Cortex of kidney (tissue), 1 donor: ENCODE measurements at places on chromosomes 12 and 14.

DNA sequence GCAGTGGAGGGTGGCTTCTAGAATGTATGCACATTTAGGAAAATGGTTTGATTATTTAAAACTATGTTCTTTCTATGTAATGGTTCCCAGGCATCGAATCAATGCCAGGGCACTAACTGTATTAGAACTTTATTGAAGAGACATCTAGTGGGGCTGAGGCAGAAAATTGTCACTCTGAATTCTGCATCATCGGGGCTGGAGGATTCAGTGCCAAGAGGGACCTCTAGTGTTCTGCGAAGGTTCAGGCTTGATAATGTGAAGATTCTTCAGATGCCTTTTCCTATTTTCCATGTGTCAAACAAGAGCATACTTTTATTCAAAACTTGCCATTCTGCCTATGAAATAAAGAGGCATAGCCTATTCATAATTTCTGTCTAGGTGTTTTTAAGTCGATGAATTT, 146.3 kb downstream of the CAND1 start:
- DNase-seq, result no peak

DNA sequence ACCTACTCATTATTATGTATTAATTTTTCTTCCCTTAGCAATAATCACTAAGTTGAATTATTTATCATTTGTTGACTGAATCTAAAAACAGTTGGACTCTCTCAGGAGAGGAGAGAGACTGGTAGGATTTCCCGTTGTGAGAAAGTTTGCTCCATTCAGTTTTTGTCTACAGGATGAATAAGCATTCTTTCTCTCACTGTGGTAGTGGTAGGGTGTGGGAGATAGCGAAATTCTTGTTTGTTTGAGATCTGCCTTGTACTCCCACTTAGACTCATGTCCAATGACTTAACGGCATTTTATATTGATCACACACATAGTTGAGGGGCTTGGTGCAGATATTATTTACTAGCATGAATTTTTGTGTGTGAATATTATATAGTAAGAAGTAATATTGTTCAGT, 421.0 kb upstream of the PDE3A start:
- no peak for DNase-seq

DNA sequence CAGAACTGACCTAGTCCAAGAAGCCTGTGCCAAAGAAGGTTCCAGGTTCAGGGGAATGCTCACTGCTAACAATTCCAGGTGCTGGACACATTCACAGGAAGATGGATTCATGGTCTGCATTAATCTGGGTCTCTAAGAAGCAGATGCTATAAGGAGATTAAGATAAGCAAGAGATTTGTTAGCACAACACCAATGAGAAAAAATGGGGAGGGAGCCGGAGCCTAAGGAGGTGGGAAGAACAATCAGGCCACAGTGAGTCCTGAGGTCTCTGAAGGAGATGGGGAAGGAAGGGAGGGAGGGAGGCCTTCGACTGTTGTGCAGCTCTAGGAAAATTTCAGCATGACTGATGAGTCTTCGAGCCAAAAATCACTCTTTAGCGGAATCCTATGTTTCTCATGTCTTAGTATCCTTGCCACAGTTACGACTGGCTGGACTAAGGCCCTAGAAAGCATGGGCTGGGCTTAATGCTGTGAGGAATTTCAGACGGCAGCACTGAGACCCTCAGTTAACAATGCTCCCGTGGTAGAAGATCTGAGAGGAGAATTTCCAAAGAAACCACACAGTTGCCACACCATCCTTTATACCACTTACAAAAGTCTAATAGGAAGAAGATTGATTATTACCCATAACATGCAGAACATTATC, 31.5 kb upstream of the PTGDR start:
- DNase-seq, result no peak

- no peak for DNase-seq
Measured at GRCh38 chr14:32940711-32941667, 2.3 kb downstream of the NPAS3 start.

GRCh38 chr12:6052940-6053329, 71.5 kb downstream of the VWF start:
- DNase-seq, result no peak

DNA sequence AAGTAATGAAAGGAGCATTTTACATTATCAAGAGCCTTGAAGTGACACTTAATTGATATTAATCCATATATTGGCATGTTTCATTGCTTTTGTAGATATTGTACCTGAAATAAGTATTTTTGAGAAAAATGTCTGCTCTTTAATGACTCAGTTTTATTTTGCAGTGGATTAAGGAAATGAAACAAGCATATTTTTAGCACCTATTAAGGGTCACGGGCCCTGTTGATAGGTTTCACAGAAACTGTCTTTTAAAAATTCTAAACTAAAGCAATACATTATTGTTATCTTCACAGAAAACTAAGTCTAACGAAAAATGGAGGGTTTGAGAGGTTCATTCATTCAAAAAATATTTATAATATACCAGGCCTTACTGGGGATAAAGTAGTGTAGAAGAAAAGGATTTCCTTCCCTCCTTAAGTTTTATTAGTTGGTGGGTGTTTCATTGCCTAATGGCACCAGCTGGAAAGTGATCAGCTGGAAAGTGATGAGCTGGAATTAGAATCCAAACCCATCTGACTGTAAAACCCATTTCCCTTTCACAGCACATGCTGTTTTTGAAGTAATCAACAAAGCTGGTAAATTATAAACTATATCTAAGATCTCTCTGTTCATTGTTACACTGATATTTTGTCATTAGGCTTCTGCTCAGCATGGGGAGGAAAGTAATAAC, 54.2 kb downstream of the PTPRQ start:
- no peak for DNase-seq

DNA sequence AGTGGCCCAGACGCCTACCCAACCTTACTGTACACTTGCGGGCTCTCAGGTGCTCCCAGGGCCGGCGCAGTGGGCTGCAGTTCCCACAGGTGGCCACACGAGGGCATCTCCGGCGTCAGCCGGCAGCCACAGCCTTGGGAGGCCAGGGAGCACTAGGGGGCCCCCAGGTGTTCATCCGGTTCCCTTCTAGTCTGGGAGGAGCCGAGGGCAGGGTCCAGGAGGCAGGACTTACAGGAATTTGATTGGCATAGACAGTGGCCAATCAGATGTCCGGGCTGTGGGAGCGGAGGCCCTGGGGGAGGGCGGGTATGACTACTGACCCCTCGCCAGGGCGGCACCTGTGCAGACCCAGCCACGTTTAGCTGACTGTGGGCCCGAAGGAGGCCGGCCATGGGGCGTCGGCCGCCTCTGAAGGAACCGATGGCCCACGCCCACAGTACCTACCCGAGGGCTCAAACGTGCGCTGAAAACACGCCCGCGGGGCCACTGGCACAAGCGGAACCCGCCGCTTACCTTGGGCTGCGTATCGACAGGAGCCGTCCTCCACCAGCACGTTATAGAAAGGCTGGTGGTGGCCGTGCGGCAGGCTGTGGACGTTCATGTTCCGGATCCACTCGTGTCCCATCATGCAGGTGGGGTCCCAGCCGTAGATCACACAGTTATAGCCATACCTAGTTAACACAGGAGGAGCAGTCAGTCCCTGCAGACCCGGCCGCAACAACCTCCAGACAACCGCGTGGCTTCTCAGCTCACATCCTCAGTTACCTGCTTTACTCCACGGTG, 34.8 kb downstream of the FBXO21 start:
- DNase-seq, result peak; percentile 29
